CD4-positive, alpha-beta T cell treated with Interleukin-4 for 1 hour (primary cell): ENCODE measurements at places on chromosomes 7 and 10.

GRCh38 chr10:33594475-33594874 is 260.0 kb upstream of the NRP1 start:
- DNase-seq: no peak

DNA sequence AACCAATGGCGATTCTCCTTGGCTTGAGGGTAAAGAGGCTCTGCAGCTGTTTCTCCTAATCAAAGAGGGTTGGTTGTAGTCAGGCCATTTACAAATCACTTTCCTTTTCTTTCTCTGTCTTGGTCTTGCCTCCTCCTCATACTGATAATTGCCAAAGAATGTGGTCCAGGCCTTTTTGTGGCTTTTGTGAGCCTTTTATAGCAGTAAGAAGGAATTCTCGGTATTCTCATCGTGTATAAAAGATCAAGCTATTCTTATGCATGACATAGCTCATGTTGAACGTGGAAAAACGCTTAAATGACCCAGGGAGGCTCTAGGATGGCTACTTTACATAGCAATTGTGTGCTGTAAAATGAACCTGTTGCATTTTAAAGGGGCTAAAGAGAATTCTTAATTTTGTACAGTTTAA is 62.6 kb downstream of the RBM20 start:
- no peak for DNase-seq

- peak; percentile 70 for DNase-seq
Observed at GRCh38 chr7:101126651-101127459, at the start of gene SERPINE1. TSS of gene SERPINE1 (plus strand) at chr7:101127104. CDS start at chr7:101128394, 1,290 bp downstream.

DNA sequence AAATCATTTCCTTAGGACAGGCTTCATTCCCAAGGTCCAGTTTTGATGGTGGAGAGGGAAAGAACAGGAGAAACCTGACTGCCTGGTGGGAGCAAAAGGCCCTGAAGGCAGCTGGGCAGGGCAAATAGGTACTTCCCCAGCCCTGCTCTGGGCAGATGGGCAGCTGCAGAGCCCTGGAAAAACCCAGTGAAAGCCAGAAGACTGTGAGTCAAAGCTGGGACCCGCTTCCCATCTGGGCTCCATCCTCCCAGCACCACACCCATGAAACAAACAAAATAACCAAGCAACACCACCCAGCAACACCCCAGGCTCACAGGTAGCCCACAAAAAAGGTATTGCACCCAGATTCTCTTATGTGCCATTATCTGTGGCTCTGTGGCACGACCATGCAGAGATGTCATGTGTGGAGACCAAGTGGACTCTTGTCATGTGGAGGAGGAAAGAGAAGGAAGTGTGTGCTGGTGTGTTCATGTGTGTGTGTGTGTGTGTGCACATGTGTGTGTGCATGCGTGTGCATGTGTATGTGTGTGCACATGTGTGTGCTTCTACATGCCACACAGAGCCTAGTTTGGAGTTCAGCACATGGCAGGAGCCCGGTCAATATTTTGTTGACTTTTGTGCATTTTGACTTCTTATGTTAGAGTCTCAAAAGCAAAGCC is 9.8 kb downstream of the CLRN3 start:
- DNase-seq: peak; percentile 52

GRCh38 chr10:67296926-67297325 is 371.1 kb downstream of the LRRTM3 start:
- DNase-seq: no peak

GRCh38 chr10:30579574-30579973 is 50.0 kb downstream of the LYZL2 start:
- no peak for DNase-seq

DNA sequence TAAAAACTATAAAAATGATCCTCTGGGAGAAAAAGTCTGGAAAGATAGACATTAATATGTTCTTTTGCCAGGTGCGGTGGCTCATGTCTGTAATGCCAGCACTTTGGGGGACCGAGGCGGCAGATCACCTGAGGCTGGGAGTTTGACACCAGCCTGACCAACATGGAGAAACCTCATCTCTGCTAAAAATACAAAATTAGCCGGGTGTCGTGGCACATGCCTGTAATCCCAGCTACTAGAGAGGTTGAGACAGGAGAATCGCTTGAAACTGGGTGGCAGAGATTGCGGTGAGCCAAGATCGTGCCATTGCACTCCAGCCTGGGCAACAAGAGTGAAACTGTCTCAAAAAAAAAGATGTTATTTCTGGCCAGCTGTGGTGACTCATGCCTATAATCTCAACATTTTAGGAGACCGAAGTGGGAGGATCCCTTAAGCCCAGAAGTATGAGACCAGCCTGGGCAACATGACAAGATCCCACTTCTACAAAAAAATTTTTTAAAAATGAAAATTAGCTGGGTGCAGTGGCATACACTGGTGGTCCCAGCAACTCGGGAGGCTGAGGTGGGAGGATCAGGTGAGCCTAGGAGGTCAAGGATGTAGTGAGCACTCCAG is 101.9 kb upstream of the LRRN3 start:
- DNase-seq: no peak

GRCh38 chr7:67344481-67345193 is 348.0 kb downstream of the TYW1 start:
- no peak for DNase-seq

GRCh38 chr7:111083413-111083812 is 7.5 kb upstream of the LRRN3 start:
- peak; percentile 72 for DNase-seq

DNA sequence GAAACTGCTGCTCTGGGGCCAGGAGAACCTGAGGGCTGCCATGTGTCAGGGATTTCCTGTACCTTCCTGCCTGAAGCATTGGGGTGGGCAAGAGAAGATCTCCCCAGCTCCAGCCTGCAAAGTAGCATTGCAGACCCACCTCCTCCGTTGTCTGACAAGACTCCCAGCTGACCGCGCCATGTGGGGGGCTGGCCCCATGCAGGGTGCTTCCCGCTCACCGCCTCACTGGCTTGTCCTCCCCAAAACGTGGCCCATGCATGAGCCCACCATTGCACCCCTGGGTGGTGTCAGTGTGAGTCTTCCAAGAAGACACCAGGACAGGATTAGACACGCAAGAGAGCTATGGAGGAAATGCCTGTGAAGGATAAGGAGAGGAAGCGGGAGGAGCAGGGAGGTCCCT is 68.3 kb downstream of the ABRAXAS2 start:
- no peak for DNase-seq

GRCh38 chr7:29637374-29637773 is 73.7 kb downstream of the PRR15 start:
- DNase-seq: no peak

GRCh38 chr10:76329891-76330575 is 898.6 kb downstream of the LRMDA start:
- DNase-seq: no peak

DNA sequence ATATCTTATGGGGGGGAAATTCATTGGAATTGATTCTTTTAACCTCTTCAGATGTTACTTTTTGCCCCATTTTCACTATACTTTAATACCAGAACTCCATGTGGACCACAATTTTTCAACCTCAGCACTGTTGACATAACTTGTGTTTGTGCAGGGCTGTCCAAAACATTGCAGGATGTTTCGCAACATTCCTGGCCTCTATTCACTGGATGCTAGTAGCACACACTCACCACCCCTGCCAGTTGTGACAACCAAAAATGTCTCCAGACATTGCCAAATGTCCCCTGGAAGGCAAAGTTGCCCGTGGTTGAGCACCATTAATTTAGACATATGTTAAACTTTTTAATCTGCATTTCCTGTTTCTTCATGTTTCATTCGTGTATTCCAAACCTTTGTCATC is 234.7 kb downstream of the GFRA1 start:
- DNase-seq: no peak

GRCh38 chr7:22784346-22784745 is 38.3 kb downstream of the TOMM7 start:
- DNase-seq: no peak

DNA sequence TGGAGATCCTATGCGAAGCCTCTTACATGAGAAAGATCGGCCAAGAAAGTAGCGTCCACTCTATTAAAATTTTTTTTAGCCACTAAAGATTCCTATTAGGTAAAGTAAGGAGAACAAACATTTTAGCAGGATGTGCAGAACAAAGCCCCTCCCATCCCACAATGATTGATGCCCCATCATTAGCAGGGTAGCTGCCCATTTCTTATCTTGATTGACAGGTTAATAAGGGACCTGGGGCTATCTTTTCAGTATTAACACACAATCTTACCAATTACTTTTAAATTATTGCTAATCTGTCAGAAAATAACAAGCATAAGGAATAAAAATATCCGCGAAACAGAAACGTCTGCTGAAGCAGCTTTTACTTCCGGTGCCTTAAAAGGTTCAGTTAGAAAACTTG is 5.1 kb downstream of the FZD8 start:
- no peak for DNase-seq

GRCh38 chr7:114630201-114630990 is 215.8 kb downstream of the FOXP2 start:
- DNase-seq: no peak

DNA sequence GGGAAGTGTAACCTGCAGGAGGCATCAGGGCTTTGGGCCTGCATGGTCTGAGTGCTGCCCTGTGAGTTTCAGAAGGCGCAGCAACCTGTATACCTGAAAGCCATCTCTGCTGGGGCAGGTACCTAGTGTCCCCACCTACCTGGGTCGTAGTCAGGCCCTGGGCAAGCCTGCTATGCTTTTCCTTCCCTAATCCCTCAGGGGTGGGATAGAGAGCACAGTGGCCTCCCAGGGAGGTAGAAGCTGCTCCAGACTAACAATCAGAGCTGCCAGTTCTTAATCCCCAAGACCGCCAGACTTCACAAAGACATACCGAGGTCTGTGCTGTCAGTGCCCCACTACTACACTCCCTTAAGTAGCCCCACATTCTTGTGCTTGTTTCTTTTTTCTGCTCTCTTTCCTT is 52.0 kb downstream of the PTEN start:
- no peak for DNase-seq

- no peak for DNase-seq
Observed at GRCh38 chr10:59383436-59383835, 21.1 kb upstream of the FAM13C start.

DNA sequence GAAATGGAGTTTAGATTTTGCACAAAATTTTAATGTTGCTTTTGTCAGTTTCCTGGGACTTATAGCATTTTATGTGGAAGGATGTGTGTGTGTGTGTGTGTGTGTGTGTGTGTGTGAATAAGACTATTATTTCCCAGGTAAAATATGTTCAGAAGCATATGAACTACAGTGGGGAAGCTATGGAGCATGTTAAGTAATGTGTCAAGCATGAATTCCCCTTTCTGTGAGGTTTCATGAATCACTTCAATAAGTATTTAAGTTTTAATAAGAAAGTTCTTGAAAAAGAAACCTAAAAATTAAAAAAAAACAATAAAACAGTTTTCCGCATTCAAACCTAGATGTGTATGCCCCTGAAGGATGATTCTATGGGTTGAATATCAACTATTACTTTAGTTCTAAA is 693 bp downstream of the CREB5 start:
- DNase-seq: no peak

DNA sequence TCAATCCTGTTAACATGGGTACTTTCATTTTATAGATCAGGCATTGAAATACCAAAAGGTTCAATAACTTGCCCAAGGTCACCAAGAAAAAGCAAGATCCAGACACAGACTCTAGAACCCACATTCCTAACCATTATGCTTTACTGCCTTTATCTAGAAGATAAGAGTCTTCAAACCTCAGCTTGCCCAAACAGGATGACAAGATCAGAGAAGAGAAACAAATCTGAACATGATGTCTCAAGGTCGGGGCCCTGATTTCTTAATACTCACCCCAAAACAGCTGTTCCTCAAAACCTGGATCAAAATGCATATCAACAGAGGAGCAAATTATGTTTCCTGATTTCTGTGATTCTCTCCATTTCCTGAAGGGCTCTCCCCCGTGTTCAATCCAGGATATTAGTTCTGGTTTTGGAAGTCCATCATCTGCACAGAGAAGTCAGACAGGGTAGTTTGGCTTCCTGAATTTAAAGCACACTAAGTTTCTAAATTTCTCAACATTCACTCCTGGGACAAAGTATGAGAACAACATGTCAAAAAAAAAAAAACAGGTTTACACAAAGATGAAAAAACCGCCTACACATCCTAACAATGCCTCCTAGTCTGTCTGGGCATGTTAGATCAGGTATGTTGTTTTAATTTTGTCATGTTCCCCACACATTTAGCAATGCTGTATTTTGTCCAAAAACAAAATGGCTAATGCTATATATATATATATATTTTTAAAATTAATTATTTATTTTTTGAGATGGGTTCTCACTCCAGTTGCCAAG is 16.2 kb downstream of the ZNF786 start:
- DNase-seq: no peak

DNA sequence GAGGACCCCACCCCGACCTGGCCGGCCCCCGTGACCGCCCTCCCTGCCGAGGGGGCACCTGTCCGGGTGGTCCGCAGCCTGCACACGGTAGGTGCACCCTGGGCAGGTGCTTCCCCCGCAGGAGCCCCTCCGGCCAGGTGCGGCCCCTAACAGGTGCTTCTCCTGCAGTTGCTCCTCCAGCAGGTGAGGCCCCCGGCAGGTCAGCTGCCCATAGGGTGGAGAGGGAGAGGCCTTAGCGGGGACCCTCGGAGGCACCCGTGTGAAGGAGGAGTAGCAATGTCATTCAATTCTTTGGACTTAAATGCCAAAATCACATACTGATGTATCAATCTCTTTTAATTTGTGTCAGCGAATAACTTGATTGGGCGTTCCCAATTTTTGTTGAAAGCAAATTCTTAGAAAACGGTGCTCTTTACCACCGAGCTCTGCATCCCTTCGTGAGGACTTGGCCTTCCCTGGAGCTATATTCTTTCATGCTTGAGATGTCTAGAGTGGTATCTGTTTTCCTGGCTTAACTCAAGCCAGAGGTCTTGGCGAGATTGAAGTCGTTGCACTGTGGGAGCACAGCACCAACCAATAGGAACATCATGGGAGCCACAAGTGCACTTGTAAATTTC is 738 bp upstream of the NCAPG2 start:
- no peak for DNase-seq

- DNase-seq: no peak
Observed at GRCh38 chr7:31815796-31816195, 128.8 kb downstream of the PPP1R17 start.

DNA sequence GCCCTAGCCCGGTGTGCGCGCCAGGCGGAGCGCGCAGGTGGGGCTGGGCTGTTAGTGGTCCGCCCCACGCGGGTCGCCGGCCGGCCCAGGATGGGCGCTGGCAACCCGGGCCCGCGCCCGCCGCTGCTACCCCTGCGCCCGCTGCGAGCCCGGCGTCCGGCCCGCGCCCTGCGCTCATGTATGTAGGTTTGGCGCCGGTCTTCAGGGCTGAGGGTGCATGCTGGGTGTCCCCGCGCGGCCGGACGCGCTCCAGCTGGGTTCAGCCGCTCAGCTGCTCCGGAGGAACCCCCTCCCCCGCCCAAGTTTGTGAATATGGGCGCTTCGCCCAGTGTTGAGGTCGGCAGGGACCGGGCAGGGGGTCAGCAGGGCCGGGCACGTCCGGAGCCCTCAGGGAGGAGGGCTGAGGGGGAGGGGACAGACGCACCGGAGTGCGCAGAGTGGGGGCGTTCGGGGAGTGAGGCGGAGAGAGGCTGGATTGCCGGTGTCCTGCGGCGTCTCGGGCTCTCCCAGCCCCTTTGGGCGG is 559 bp downstream of the VWC2 start:
- DNase-seq: no peak

GRCh38 chr10:131810036-131810804 is 90.6 kb upstream of the PPP2R2D start:
- no peak for DNase-seq
